GF-D8 (cell line): ENCODE measurements at places on chromosomes 4 and X.
A peak's percentile ranks its signal among the peaks of the same experiment; 100 is the strongest.

GRCh38 chr4:167023364-167023925, 210.8 kb downstream of the SPOCK3 start:
- no peak for DNase-seq

- DNase-seq = peak; percentile 95
Measured at GRCh38 chr4:36255577-36255976, 11.3 kb upstream of the ARAP2 start.

GRCh38 chrX:51737091-51737490, 6.2 kb upstream of the GSPT2 start:
- no peak for DNase-seq

DNA sequence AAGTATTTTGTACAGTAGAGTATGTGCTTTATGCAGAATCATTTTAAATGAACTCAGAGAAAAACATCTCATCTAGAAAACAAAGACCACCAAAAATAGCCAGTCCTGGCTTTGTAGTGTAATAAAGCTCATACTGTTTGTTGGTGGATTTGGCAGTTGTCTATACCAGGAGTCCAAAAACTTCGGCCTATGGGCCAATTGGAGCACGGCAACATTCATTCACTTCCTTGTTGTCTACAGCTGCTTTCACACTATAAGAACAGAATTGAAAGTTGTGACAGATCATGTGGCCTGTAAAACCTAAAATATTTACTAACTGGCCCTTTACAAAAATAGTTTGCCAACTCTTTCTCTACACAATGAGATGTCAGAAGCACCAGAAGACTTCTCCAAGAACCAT, 5.3 kb downstream of the FBXW7 start:
- no peak for DNase-seq

DNA sequence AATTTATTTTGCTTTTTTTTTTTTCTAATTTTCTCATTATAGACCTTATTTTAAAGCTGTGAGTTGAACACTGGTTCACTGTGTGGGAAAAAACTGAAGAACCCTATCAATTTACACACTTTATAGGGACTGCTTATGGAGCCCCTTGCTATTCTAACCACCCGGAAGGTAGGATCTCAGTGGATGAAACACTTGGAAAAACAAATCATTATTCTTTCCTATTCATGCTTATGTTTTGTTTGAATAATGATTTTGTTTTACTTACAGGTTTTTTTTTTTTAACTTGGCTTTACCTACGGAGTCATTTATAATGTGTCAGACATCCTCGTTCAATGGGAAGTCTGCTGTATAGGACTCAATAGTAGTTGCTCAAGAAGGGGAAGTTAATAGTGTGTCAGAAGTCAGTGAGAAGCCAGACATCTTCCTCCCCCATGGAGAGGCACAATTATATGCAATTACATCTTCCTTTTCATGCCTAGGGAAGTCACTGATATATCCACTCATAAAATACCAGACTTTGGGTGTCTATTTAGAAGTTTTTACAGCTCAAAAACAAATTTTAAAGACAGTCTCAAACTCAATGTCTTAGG, 113.2 kb downstream of the ARSF start:
- no peak for DNase-seq

GRCh38 chr4:36310216-36310615, 28.8 kb downstream of the DTHD1 start:
- DNase-seq = no peak
